Mesenchymal stem cell (in vitro differentiated cells and primary cell): ENCODE measurements at places on chromosomes 12 and 14.

GRCh38 chr12:76178452-76178851, 94.0 kb upstream of the NAP1L1 start:
- DNase-seq, result no peak

DNA sequence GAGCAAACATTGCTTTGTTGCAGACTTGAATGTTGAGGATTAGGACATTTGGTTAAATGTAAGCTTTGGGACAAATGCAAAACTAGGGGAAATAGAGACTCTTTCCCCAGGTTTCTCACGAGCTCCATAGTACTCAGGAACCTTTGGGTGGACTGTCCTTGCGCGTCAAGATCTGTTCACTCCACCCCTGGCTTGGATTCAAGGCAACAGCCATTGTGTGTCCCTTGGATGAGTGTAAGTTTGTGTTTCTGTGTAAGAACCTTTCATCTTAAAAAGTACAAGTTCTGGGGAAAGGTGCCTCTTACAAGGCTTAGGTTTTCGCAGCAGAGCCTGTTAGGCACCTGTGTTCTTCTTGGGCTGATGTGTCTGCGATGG, 3.7 kb downstream of the SUSD6 start:
- DNase-seq, result no peak

GRCh38 chr12:44929236-44929885, 53.2 kb upstream of the NELL2 start:
- no peak for DNase-seq

DNA sequence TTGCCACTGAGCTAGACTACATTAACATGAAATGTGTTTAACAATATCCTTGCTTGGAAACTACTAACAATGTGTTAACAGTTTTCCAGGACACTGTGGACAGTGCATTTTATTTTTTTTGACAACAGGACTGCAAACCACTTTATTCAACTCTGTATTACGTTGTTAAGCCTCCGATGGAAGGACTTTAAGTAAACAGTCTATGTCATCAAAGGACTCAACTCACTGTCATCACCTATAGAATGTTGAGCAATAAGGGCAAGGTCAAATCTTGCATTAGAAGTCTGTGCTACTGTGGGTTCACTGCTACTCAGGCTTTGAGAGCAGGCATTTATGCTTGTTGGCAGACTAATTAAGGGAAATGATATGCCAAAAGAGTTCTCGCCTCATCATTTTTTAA, 483.7 kb downstream of the FLRT2 start:
- peak; percentile 25 for DNase-seq

DNA sequence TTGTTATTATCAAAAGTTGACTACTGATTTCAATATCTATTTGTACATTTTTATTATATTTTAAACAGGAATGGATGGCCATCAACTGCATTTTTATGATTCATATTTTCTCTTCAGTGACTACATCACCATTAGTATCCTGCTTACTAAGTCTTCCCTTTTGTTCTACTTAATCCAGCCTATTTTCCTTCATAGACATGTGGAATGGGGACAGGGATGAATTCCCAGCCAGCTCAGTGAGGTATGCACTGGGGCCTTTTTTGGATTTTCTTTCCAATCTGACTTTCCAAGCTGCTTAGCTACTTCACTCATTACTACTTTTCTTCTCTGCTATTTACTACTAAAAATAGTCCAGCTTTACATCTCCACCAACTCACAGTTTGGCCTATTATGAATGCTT, 38.4 kb downstream of the AKAP6 start:
- DNase-seq, result no peak

- DNase-seq, result no peak
Measured at GRCh38 chr12:78343657-78344056, 513.0 kb downstream of the NAV3 start.

- no peak for DNase-seq
Measured at GRCh38 chr12:44248436-44248835, 412.6 kb downstream of the TMEM117 start.

DNA sequence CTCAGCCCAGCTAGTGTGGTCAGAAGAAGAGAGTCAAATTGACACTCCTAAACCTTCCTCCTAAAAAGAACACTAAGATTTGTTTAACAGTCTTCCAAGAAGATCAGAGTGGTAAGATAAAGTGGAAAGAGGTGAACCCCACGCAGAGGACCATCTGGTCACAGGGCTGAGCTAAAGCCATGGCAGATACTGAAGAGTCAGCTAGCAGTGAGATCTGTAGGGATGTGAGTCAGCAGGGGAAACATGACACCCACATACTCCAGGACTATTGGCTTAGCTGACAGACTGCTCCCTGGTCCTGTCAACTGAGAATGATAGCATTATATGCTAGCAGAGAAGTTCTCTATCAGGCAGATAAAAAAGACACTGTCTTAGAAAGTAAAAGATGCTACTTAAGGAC, 269.4 kb upstream of the ALG10 start:
- no peak for DNase-seq

GRCh38 chr12:22545255-22545654, 913 bp upstream of the C2CD5 start:
- DNase-seq, result no peak
